Lower lobe of right lung (tissue), 2 donors: ENCODE measurements at places on chromosomes 7 and 10. TPM values are rescaled to one million over a fixed set of nuclear protein-coding genes. Genes with fewer than 3 reads are reported as not detected.

Gene PON1
- total RNA-seq: 0.24 TPM

GRCh38 chr10:43688348-43688892 is 39.7 kb upstream of the ZNF32 start:
- no peak overlapping the region for H3K27ac ChIP-seq
- peaks cover 16% of the 10 kb centered on the region for H3K4me1 ChIP-seq
- H3K36me3 ChIP-seq: no peaks in the 10 kb centered on the region
- H3K27me3 ChIP-seq: no peaks in the 10 kb centered on the region
- no peak overlapping the region for H3K4me3 ChIP-seq
- DNase-seq: no peak

GRCh38 chr7:88217675-88218428 is 2.0 kb downstream of the SRI start:
- no peaks in the 10 kb centered on the region for H3K27me3 ChIP-seq
- DNase-seq: no peak
- H3K36me3 ChIP-seq: peaks cover 46% of the 10 kb centered on the region
- peaks cover 22% of the 10 kb centered on the region for H3K4me1 ChIP-seq
- H3K4me3 ChIP-seq: peak overlapping the region; percentile 91

- no peaks in the 10 kb centered on the region for H3K27me3 ChIP-seq
- DNase-seq: peak; percentile 96
- peaks cover 9% of the 10 kb centered on the region for H3K4me1 ChIP-seq
- peak overlapping the region; percentile 88 for H3K27ac ChIP-seq
- no peaks in the 10 kb centered on the region for H3K36me3 ChIP-seq
These were observed 4.4 kb upstream of the ABHD11 start for GRCh38 chr7:73742753-73743641.

DNA sequence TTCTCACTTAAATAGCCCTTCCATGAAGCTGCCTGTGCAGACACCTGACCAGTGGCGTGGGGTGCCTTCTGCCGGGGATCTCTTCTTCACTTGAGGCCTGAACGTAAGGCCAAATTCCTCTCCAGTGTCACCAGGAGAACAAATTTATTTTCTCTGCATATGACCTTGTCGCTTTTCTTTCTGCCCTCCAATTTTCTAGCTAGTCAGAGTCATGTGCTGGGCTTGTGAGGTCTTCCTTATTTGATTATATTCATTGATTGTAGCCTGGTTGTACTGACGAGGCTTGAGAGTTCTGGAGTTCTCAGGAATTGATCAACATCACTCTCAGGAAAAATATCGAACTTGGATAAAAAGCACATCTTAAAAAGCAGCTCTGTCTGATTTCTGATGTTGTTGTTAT is 255.7 kb downstream of the BUB3 start:
- H3K27ac ChIP-seq: no peak overlapping the region
- H3K4me3 ChIP-seq: no peak overlapping the region
- H3K27me3 ChIP-seq: peaks cover 4% of the 10 kb centered on the region
- no peaks in the 10 kb centered on the region for H3K36me3 ChIP-seq
- no peaks in the 10 kb centered on the region for H3K4me1 ChIP-seq
- no peak for DNase-seq
